ENCODE measurements at places on chromosomes 11 and 22.

DNA sequence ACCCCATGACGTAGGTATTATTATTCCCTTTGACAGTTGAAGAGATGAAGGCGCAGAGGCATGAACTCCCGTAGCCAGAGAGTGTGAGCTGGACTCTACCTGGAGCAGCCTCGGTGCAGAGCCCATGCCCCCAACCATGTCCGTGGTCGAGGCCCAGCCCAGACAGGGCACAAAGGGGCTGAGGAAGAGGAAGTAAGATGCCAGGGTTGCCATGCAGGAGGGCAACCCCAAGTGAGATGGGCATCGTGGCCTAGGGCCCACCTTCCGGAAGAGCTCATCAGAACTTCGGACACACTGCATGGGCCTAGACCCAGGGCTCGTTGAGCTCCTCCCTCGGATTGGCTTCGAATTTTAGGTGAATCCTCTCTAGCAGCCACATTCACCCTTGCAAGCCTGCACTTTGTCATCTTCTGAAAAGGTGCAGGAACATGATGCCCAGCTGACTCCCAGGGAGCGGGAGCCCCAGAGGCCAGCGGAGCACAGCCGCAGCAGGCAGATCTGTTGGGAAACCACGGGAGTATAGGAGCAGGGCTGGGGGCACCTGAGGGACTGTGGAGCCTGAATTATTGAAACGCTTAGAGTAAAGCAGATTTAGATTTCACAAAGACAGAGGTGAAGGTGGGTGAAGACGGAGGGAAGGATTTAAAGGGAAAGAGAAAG, 29.0 kb upstream of the JAM3 start:
- no peak for DNase-seq

DNA sequence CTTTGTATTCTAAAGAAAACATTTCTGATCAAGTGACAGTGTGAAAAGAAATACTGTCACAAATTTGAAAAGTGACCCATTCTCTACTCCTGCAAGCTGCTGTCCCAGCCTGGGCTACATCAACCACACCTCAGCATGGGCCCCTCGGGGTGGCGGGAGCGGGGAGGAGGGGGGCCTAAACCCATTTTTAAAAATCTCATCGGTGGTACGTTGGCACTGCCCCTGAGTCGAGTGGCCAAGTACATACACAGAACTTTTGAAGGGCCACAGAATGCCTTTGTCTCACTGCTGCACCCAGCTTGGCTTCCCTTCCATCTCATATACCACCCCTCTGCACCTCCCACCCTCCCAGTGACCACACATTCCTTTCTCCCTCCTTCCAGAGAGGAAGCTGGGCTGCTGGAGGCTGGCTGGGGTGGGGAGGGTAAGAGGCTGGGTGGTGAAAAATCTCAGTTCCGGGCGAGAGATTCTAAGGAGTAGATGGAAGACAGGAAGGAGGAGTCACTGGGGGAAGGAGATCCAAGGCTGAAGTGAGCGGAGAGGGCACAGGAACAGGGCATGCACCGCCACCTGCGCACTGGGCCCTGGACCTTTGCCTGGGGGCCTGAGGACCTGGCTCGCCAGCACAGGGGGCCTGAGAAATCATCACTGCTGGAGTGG, 21.1 kb downstream of the FXYD6 start:
- no peak for DNase-seq

DNA sequence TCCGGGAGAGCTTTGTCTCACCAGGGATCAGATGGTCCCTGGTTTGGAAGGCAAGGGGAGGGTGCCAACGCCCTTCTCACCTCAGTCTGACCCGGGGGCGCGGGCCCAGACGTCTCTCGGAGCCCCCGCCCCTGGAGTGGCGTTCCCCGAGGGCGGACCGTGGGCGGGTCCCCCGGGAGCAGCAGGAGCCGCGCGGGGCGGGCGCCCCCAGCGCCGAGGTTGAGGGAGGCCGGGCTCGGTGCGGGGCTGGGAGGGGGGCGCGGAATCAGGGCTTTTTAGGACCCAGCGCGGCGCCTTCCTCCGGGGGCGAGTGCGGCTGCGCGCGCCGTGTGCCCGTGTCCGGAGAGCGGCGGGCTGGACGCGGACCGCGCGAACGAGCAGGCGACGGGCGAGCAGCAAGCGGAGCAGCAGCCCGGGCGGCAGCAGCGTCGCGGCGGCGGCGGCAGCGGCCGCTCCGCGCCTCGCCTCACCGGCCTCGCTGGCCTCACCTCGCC, at the start of gene KCNC1:
Gene KCNC1 (plus strand): TSS at position 364 of the 494 bp plus-strand sequence. CDS start 1,222 bp downstream, outside the sequence.
- no peak for DNase-seq

GRCh38 chr11:104688731-104689130, 209.5 kb downstream of the CASP12 start:
- no peak for DNase-seq

GRCh38 chr11:13012056-13012661, 3.0 kb downstream of the RASSF10 start:
- no peak for DNase-seq

DNA sequence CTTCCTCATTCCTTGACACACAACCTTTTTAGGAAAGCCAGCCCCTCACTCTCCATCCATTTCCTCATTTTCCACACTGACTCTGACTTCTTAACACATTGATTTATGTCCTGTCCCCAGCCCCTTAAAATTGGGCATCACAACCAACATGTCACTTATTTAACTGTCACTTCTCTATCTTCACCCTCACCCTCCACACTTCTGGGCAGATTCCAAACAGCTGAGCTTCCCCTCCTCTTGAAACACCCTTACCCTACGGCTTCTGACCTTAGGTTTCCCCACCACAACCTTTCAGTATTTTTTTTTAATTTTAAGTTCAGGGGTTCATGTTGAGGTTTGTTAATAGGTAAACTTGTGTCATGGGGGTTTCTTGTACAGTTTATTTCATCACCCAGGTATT, 696.3 kb downstream of the DLG2 start:
- no peak for DNase-seq

DNA sequence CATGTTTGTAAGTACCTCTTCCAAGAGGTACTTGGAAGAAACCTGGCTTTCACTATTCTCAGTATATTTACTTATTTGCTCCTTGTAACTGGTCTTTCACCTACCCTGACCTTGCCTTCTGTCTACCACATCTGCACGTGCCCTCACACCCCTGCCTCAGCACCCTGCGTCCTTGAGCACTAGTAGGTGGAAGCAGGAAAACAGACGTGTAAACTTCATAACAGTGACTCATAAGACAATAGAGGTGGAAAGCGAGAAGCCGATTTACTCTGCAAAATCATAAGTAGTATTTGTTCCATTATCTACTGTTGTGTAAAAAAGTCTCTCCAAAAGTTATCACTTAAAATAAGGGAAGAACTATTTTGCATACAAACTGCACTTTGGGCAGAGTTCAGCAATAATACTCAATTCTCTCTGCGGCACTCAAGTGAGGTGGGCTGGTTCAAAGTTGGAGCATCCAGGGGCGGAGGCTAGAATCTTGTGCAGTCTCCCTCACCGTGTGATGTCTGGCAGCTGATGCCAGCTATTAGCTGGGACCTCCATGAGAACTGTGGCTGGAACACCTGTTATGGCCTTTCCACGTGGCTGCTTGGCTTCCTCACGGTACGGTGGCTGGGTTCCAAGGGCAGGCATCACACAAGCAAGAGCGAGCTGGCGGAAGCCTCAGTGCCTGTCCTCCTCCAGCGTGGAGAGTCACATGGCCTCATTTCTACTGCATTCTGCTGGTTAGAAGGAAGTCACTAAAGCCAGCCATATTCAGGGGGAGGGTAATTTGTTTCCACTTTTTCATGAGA, 30.4 kb downstream of the PACS1 start:
- DNase-seq = peak; percentile 77

- no peak for DNase-seq
These were observed 31.9 kb downstream of the PPP2R1B start for GRCh38 chr11:111734101-111734953.

DNA sequence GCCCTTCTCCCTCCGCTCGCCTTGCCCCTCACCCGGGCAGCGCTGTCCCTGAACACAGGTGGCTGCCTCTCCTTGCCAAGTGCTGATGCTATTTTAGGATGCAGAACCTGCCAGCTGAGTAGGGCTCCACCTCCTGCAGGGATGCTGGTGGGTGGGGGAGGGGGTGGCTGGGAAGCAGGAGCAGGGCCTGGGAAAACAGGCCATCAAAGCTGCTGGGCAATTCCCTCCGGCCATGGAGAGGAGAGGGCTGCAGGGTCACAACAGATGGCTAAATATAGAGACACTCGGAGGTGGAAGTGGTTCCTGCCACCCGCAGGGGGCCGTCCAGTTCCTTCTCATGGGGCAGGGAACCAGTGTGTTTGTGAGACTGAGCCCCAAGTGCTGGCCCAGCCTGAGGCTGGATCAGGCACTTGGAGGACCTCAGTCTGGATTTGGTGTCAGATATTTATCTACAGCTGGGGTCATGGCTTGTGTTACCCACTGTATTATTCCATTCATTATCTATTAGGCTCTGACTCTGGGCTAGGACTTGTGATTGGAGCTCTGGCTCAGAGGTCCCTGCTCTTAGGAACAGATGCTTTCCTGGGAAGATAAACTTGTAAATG, 59.6 kb downstream of the LRRC32 start:
- DNase-seq = no peak

- no peak for DNase-seq
These were observed 167.5 kb downstream of the CNTN5 start for GRCh38 chr11:99188221-99188620.

GRCh38 chr11:36389811-36390210, 93.7 kb downstream of the PRR5L start:
- no peak for DNase-seq

DNA sequence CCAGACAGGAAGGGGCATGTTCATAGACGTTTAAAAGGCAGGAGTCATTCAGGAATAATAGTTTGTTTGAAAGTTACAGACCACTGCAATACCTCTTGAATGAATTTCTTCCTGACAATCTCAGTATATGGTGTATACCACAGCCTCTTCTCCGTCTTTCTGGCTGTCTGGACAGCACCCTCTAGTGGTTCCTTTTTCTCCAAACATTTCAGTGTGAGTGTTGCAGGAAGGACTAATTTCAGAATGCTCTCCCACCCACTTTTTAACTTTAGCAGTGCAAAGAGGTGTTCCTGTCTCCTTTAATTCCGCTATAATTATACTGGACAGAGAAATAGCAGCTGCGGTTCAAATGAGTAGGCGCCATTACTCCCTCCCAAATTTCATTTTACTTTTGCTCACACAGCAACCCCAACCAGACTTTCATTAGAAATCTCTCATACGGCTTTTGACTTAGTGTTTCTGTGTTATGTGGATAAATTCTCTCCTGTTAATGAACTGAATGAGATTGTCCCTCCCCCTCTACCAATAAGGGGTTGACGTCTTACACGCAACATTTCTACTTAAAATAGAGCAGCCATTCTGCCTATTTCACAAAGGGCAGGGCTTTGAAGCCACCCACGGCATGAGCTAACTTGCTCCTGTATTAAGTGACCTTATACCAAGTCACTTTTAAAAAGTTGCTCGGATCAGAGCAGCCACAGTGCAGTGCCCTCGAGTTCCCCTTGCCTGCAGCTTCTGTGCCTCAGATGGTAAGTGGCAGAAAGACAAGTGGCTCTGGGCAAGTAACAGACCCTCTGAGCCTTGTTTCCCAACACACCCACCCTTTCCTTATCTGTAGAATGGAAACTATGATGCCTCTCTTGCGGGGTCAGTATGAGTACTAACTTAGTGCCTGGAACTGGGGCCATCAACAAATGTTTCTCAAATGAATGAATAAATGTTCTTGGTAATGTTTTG, 368.6 kb downstream of the OPCML start:
- DNase-seq = no peak

DNA sequence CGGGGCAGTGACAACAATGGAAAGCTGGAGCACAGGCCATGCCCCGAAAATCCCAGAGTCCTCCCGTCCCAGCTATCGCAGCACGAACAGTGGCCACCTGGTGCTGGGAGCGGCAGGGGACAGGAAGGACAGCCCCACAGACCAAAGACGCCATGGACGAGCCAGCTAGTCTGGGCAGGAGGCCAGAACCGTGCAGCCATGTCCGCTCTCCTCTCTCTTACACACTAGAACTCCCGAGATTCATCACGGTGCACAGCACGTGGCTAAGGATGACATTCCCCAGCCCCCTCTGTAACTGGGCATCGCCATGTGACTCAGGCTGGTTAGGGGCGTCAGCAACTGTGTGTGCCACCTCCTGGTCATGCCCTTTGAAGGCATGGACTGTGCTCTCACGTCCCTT, 4.6 kb downstream of the CDPF1 start:
- no peak for DNase-seq

GRCh38 chr11:112610996-112611750, 350.0 kb upstream of the NCAM1 start:
- no peak for DNase-seq

GRCh38 chr11:14499178-14499559, 442 bp downstream of the COPB1 start:
- DNase-seq = peak; percentile 50

DNA sequence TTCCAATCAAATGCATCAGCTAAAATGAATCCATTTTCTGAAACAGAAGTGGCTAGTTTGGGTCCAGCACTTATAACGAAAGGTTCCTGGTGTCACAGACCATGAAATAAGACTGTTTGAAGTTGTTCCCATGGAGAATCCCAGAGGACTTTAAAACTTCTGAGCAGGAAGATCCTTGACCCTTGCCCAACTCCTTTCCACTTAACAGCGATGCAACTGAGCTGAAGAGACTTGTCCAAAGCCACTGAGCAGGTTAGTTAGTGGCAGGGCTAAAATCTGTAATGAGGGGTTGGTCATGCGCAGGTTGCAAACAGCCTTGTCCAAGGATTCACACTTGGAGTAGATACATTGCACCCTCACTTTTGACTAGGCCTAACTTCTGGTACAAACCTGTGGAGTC, 1.3 kb downstream of the RAB38 start:
- no peak for DNase-seq

GRCh38 chr22:28769394-28770085, 3.0 kb upstream of the CCDC117 start:
- no peak for DNase-seq

DNA sequence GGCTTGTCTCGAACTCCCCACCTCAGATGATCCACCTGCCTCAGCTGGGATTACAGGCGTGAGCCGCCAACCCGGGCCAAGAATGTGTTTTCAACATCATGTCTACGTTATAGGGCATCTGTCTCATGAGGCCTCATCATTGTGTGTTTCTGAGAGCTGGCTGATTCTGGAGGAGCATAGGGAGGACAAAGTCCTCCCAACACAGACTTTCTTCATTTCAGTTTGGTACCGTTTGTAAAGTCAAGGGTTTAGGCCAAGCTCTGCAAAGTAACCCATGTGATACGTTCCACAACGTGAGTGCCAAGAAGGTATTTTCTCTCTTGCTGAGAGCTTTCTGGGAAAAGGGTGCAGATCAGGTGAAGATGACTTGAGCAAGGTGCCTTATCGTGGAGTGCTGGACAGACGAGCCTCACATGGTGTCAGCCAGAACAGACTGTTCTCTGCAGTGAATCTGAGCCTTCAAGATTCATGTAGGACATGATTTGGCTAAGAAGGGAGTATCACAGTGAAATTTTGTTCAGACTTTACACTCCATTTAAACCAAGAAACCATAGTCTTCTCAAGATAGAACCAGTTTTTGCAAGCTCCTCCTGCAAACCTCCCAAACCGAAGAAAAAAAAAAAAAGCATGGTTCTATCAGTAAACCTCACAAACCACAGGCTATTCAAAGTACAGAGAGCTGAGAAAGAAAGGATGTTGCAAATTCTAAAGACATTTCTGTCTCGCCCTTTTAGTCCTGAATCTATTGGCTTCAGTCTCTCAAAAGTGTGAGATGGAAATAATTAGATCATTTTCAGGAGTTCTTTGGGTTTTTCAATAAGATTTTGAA, 71.7 kb downstream of the DBX1 start:
- DNase-seq = no peak
